ENCODE measurements at places on chromosomes 3 and 15.

DNA sequence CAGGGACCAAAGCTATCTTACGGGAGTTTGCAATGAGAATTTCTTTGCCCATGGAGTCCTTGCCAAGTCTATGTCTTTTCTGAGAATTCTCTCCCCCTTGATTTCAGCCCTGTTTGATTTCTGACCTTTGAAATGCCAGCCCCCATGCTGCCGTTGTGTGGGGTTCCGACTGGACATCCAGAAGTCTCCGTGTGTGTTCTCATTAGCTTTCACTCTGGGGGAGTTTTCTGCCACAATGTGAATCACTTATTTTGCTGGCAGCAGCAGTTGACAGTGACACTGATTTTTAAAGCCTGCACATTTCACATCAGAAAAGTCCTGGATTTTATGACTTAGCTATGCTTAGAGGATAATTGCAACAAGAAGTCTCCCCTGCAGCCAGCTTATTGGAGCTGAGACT, 98.4 kb upstream of the CTDSPL start:
- DNase-seq: no peak

- no peak for DNase-seq
These were observed 29.1 kb downstream of the TF start for GRCh38 chr3:133775309-133775708.

DNA sequence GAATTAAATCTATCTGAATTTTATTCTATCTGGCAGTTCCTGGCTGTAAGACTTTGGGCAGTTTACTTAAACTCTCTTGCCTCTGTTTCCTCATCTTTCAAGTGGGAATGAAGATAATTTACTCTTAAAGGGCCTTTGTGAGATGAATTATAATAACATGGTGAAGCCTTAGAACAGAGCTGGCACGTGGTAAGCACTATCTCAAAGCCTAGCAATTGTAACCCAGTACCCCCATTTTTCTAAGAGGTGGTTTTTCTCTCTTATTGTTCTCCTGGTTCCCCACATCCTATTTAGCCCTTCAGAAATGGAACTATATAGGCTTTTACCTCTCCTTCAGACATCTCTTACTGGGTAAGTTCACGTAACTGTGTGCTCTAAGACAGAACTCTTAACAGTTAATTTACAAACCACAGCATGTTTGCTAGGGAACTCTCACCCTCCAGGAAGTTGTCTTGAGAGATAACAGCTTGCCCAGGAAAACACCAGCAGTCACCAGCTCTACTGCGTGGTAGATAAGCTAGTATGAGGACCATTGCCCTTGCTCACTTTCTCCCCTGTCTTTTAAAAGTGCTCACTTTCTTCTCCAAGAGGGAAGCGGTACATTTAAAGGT, 12.3 kb upstream of the CRBN start:
- no peak for DNase-seq

- DNase-seq: no peak
These were observed 229.2 kb downstream of the UACA start for GRCh38 chr15:70533931-70534742.

DNA sequence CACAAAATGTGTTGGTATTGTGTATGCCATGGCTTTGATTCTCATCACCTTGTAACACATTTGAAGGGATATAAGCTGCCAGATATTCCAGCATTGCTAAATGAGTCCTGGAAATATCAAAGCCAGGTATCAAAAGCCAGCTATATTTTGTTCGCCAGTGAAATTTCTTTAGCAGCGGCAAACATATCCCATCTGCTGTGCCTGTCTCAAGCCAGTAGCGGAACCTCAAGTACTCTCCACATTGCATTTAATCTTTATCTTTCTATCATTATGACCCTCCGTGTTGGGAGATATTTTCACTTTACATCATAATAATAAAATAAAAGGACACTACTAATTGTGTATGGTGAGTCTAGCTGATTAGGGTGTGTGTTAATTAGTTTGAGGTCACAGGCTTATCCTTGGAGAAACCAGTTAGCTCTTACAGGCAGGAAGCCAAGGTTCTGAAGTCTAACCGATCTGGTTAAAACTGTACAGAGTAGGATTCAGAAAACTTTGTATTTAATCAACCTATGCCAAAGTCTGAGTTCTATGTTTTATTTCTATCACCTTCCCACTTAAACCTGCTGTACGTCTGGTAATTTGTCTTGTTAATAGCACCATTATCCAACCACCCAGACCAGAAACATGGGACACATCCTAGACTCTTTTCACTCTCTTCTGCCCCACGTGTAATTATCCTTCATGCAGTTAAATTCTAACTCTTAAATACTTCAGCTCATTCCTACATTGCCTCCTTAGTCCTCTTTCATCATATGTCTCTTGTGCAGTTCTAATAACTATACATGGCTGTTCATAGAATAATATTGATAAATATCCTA, 14.5 kb downstream of the TIPARP start:
- no peak for DNase-seq

GRCh38 chr3:124281453-124282316, 289.8 kb upstream of the ROPN1 start:
- no peak for DNase-seq

- no peak for DNase-seq
These were observed 212.6 kb downstream of the ZNF621 start for GRCh38 chr3:40737343-40737742.

DNA sequence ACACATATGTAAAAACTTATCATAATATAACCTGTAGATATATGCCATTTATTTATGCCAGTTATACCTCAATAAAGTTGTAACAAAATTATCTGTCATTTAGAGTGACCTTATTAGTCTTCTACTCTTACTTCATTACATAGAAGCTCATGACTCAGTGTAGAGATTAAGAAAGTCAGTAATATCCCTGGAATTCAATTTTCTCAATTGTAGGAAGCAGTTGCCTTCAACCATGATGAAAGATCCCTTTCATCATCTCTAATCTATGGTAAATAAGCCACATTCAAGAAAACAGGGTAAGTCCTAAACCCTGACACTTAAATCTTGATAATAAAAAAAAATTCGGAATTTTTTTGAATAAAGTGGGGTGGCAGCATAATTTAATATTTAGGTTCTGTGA, 216.5 kb upstream of the PEX5L start:
- DNase-seq: no peak

DNA sequence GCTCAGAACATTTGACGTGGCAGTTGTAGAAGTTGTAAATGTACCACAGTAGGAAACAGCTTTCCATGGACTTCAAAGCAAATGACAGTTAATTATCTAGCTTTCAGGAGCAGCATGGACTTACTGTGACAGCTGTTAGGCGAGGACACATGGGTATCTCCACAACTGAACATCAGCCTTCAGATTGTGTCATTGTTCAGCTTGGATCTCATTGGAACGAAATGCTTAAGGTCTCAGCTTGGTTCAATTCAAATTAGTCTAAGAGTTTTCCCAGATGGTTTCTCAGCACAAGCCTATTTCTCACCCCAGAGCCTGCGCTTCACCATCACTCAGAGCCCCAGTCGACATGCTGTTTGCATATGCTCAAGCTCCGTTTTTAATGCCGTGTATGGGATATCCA, 21.1 kb upstream of the GYG1 start:
- no peak for DNase-seq

All from activated CD8-positive, alpha-beta memory T cell treated with anti-CD3 and anti-CD28 coated beads for 4 hours (primary cell).